ENCODE measurements at places on chromosomes 6 and 20. TPM values are rescaled to one million over a fixed set of nuclear protein-coding genes. Genes with fewer than 3 reads are reported as not detected.

LIN28B gene
- polyA plus RNA-seq, result 0.08 TPM

TFAP2C gene
- 0.24 TPM for polyA plus RNA-seq

- DNase-seq, result no peak
Observed at GRCh38 chr20:8522168-8522567, 390.1 kb downstream of the PLCB1 start.

GRCh38 chr6:167299641-167300308 lies 8.7 kb downstream of the UNC93A start:
- DNase-seq, result no peak

DNA sequence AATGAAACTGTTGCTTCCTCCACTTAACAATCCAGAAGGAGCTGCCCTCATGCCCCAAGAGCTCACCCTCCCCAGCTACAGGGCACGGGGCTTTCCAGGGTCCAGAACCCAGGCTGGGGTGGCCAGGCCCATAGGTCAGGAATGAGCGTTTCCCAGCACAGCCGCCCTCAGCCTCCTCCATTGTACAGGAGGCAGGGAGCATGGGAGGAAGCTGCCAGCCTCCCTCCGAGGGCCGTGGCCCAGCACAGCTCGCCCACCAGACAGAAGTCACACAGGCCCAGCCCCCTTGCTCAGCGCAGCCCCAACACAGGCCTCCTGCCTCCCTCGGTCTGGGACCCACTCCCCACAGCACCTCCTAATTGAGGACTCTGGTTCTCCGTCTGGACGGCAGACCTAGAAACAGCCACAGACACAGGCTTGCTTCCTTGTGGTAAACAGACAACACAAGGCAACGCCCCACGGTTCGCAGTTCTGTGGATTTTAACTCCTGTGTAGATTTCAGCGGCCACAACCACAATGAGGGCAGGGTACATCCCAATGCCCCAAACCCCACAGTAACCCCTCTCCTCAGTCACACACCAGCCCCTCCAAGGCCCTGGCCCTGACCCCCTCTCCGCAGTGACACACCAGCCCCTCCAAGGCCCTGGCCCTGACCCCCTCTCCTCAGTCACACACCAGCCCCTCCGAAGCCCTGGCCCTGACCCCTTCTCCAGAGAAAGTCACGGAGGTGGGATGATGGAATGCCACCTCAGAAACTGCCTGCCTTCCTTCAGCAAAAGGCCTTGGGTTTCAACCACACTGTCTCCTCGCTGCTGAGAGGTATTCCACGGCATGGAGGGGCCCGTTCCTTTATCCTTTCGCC lies 173.5 kb downstream of the DLL1 start:
- DNase-seq, result no peak

GRCh38 chr20:38748861-38749149 lies 545 bp downstream of the ACTR5 start:
- DNase-seq, result no peak

GRCh38 chr20:4256874-4257273 lies 241.5 kb upstream of the RNF24 start:
- DNase-seq, result no peak

DNA sequence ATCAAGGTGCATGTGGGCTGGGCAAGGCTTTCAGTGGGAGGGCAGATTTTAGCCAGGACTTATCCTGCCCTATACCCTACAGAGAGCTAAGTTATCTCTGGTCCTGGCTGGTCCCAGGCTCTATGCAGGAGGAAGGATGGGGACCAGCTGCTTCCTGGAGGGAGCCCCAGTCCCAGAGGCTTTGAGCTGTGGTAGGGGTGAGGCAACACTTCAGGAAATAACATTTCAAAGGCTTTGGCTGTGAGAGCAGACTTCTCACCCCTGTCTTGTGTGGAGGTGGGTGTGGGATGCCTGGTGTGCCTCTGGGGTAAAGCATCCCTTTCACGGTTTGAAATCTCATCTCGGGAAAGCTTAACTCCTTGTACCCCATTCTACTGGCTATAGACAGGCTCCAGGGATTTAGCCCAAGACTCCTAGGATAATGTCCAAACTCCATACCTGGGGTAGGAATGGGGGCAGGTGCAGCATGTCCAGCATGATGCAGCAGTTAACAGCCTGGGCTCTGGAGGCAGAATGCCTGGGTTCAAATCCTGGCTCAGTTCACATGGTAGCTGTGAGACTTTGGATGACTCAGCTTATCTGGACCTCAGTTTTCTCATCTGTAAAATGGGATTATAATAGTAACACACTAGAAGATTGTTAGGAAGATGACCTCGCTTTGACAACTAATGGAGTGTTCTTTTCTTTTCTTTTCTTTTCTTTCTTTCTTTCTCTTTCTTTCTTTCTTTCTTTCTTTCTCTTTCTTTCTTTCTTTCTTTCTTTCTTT lies 27.5 kb upstream of the SIRPA start:
- no peak for DNase-seq

- no peak for DNase-seq
Observed at GRCh38 chr20:841568-842546, 8.3 kb downstream of the FAM110A start.

TRAPPC3L gene
- polyA plus RNA-seq, result 0.10 TPM

DNA sequence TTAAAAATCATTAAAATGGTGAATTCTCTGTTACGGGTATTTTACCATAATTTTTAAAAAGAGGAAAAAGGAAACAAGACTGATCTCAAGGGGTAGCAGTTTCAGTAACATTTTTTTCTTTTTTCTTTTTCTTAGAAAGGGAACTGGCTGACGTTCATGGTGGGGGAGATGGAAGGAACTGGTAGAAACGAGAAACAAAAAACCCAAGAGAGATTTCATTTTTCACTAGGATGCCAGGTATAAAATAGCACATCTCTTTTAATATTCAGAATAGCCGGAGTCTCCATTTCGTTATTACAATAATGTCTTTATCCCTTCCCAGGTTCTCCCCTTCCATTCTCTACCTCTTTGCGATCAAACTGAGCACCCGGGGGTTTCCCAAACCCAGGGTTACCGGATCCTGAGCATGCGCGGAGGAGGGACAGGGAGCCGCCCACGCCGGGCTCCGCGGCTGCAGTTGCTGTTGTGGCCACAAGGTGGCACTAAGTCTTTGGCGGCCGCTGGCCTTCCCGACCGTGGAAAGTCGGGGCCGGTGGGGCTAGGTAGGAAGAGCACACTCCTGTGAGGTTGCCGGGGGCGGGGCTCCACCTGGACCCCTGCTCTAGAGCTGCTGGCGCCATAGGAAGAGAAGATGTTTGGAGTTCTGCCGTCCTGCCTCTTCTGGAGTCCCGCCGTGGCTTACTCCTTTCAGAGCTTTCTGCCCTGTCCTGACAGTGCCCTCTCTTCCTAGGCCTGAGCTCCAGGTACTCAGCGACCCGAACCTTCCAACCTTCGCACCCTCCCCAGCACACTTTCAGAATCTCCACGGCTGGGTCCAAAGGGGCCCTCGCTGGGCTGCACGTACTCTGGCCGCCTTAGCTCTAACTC lies 146.8 kb downstream of the SH3BGRL2 start:
- peak; percentile 76 for DNase-seq

HIVEP1 gene
- polyA plus RNA-seq, result 9.6 TPM

PGC gene
- 1.6 TPM for polyA plus RNA-seq

GRCh38 chr6:17869010-17869752 lies 118.3 kb downstream of the KIF13A start:
- DNase-seq, result peak; percentile 12

CDH22 gene
- 1.2 TPM for polyA plus RNA-seq

ZGPAT gene
- polyA plus RNA-seq, result 4.4 TPM

GGTLC1 gene
- polyA plus RNA-seq, result not detected

- peak; percentile 95 for DNase-seq
Observed at GRCh38 chr6:36678488-36679042, at the start of gene CDKN1A. TSS of gene CDKN1A (plus strand) at chr6:36678714. CDS start at chr6:36684102, 5,388 bp downstream.

GRCh38 chr6:117677553-117678141 lies 2.4 kb downstream of the NUS1 start:
- DNase-seq, result no peak

GRCh38 chr6:129440691-129441090 lies 269.3 kb downstream of the ARHGAP18 start:
- no peak for DNase-seq

GRCh38 chr6:89387516-89388201 lies 24.4 kb downstream of the RRAGD start:
- no peak for DNase-seq

DNA sequence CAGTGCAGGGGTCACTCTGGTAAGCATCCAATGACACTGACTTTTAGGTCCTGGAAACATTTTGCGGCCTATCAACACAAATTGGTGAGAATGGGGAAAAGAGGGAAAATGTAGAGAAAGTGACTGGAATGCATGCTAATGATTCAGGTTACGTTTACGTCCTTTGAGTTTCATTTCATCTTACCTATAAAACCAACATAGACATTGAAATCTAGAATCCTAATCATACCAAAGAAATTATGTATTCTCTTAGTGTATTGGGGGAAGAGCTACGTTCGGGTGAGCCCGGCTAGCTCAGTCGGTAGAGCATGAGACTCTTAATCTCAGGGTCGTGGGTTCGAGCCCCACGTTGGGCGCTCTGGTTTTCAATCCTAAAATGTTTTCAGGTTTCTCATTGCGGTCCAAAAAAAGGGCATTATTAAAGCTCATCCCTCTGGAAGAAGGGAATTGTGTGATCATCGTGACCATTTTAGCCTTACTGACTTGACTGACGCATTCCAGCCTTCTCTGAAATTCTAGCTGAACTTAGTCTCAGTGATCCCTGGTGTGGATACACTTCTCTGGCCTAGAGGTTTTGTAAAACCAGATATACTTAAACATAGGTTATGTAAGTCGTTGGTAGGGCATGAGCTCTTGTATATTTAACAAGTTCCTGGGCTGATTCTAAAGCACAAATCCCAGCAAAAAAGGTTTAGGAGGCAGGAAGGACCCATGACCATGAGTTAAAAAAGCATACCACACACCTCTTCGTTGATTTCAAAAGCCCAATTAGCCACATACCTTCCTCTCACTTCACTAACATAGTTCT lies 18.3 kb downstream of the HMGN4 start:
- DNase-seq, result no peak

DNA sequence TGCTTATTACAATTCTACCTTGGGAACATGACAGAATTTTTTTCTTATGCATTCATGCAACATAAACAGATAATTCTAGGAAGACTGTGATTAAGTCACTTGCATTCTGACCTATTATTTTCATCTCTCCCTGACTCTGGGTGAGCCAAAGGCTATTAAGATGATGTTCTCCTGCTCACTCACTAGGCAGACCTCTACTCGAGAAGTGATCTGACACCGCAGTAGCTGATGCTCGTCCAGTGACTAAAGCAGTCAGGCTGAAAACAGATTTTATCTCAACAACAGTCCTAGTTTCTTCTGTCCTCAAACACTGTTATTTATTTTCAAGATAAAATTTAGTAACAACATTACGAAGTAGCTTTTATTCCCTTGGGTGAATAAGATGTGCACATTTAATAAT lies 17.3 kb downstream of the NAA20 start:
- no peak for DNase-seq

DNA sequence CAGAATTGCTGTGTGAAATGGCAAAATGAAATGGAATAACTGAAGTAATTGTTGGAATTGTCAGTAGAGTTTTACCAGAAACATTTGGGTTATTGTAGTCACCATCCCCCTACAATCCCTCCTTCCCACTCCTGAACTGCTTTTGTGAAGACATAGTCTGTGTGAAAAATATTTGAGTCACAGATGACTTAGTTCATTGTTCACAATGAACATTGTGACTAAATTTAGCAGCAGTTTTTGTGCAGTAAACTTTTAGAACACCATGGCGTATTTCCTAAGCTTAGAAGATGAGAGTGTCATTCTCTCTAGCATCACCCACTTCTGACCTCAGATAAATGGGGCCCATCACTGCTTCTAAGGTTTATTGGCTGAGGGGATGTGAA lies 11.0 kb downstream of the OTOR start:
- no peak for DNase-seq

Data from adrenal gland (tissue), 19 donors.